Hematopoietic multipotent progenitor cell (in vitro differentiated cells): ENCODE measurements at places on chromosomes 3 and 15. TPM values are rescaled to one million over a fixed set of nuclear protein-coding genes. Genes with fewer than 3 reads are reported as not detected.

- DNase-seq, result no peak
These were observed 82.8 kb downstream of the SEC22A start for GRCh38 chr3:123284399-123285010.

DNA sequence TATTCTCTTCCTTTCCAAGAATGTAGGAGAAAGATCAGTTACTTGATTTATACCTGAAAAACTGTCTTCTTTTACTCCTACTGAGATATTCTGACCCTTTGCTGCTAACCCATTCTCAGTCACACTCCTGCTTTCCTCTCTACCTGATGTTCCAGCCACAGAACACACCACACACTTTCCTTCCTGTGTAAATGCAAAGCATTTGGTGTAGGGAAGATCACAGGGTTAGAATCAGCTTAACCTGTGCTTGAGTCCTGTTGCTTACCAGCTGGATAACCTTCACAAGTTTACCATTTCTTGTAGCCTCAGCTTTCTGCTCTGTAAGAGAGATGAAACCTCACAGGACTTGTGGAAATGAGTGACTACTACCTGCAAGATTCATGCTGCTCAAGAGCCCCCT, 489.8 kb upstream of the GOLIM4 start:
- DNase-seq, result no peak

- no peak for DNase-seq
These were observed 91.4 kb downstream of the MOBP start for GRCh38 chr3:39558775-39559306.

DNA sequence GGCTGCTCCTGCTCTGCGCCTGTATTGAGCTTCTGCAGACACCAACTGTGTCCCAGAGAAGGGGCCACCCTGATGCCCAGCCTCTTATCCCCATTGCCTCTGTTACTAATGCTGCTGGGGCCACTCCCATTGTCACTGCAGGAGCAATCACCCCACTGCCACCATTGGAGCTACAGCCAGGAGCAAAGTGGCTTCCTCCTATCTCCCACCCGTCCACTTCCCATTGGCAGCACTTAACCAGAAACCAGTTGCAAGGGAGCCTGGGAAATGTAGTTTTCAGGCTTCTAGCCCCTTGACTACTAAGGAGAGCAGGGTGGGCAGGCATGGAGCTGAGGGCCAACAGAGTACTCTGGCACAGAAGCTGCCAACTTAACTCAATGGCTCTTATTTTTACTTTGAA, 55.9 kb upstream of the KLF13 start:
- no peak for DNase-seq

DNA sequence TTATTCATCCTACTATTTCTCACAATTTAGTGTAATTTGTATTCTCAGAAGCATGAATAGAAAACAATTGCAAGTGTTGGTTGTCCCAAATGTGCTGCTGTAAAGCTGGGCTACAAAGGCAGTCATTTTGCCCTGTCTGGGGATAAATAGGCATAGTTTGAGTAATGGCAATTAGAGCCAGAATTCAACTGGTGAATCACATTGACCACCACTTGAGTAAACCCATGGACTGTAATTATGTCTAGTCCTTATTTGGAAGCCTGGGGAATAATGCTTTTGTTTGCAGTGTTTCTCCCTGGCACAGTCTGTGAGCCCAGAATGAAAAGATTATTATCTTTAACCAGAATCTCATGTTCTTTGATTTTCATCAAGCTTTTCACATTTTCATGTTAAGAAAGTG, 30.5 kb upstream of the CHL1 start:
- no peak for DNase-seq

- no peak for DNase-seq
These were observed 3.7 kb downstream of the SLC6A20 start for GRCh38 chr3:45792516-45793172.

GRCh38 chr15:79184465-79184892, 93.9 kb upstream of the RASGRF1 start:
- peak; percentile 50 for DNase-seq

- DNase-seq, result no peak
These were observed 85.4 kb upstream of the TPM1 start for GRCh38 chr15:62957130-62957529.

- no peak for DNase-seq
These were observed 157.3 kb downstream of the ZNF609 start for GRCh38 chr15:64617727-64618126.

DNA sequence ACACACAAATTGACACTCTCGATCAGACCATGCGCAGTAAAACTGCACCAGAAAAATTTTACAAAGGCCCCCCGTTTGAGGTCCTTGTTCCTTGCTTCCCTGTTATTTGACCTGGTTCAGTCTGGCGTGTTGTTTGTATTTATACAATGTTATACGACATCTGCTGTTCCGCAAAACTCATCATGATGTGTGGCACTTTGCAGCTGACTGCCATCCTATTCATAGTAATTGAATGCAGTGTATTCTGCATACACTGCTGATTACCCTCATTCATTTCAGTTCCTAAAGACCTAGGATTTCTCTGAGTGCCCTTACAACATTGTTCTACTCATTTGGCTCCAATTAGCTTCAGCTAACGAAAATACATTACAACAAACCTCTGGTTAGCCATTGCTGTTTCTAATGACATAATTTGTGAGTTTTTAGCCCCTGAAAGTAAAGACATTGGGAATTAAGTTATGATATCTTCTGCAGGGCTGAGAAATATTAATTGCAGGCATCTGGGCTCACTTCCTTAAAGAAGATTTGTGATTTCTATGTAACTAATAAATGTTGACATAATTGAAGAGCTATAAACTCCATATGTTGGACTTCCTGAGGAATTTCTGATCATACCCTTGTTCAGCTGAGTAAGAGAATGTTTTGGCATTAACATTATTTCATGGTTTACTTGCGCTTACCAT, 75.7 kb downstream of the C3orf38 start:
- no peak for DNase-seq

GRCh38 chr15:100484443-100484842, 44.3 kb downstream of the CERS3 start:
- no peak for DNase-seq

DNA sequence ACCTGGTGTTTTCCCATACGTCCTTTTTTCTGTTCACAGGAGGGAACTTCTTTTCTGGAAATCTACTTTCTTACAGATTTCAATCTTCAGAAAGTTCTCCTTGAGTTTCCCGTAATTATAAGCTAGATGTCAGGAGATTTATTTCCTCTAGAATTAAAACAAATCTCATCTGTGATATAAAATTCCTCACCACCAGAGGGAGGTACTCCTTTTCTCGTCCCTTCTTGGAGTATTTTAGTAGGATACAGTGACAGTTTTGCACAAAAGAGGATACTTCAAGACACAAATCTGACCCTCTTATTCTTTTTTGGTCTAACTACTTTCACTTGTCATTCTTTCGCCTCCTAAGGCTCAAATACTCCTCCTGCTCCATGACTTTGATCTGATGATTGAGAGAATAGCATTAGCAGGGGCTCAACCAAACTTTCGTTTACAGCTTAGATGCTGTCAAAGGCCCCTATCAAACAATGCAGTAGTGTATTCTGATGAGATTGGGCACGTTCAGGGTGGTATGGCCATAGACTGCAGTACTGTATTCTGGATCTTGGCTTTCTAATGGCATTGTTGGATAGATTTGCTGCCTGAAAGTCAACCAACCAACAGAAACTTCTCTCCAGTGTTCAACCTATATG, 38.0 kb downstream of the TMEM41A start:
- DNase-seq, result peak; percentile 9

DNA sequence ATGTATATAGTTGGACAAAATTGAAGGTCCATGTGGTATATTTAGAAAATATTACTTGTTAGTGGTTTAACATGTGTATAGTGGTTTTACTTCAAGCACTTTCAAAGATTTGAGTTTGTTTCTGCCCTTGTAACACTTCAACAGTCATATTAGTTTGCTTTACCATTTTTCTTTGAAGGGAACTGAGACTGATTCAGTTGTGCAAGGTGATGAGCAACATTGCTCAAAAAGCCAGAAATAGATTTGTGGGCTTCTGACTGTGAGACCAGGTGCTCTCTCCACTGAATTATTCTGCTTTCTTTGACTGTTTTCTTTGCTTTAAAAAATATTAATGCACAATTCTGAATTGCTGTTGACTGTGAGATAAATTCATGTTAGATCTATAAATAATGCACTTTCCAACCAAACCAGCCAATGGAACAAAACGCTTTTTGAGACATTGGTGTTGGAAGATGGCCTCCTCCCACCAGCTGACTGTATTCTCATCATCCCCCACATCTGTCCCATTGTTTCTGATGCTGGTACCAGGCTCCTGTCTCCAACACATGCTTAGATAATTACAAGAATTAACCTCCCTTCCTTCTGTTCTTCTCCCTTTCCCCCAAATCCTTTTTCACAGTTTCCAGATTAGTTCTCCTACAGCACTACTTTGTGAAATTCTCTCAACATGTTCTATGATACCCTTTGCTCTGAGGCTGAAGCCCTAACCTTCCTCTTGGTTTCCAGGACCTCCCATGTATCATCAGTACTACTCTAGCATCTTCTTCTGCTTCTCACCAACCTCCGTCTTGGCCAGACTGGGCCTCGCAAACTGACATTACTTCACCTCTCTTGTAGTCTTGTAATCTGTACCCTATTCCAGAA, 27.9 kb downstream of the PLCL2 start:
- no peak for DNase-seq

GRCh38 chr3:184321666-184322065, 7.3 kb downstream of the EIF4G1 start:
- DNase-seq, result no peak

DNA sequence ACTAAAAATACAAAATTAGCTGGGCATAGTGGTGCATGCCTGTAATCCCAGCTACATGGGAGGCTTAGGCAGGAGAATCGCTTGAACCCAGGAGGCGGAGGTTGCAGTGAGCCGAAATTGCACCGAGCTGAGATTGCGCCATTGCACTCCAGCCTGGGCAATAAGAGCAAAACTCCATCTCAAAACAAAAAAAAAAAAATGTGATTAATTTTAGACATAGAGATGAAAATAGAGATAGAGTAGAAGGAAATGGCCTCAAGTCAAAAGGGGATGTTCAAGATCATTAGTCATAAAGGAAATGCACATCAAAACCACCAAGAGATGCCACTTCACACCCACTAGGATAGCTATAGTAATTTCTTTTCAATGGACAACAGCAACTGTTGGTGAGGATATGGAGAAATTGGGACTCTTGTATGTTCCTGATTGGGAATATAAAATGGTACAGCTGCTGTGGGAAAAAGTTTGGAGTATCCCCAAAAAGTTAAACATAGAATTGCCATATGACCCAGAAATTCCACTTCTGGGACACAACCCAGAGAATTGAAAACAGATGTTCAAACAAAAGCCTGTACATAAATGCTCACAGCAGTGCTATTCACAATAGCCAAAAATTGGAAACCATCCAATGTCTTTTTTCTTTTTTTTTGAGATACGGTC, 55.4 kb downstream of the ABHD2 start:
- DNase-seq, result peak; percentile 71

DNA sequence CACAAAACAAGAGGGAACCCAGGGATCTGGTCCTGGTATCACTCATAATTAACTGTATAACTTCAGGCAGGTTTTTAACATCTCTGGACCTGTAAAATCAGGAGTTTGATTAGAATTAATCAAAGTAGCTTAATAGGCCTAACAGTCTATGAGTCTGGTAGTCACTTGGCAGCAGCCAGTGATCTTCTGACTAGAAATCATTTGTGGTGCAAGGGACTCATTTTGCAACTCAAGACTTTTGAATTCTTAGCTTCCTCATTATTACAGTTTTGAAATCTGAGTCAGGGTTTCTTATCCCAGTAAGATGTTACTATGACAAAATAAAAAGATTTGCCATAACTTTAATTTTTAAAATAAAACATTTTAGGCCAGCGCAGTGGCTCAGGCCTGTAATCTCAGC, 70.8 kb downstream of the TMCC1 start:
- DNase-seq, result peak; percentile 21

- no peak for DNase-seq
These were observed 156.9 kb downstream of the AGBL1 start for GRCh38 chr15:86236356-86237110.

DNA sequence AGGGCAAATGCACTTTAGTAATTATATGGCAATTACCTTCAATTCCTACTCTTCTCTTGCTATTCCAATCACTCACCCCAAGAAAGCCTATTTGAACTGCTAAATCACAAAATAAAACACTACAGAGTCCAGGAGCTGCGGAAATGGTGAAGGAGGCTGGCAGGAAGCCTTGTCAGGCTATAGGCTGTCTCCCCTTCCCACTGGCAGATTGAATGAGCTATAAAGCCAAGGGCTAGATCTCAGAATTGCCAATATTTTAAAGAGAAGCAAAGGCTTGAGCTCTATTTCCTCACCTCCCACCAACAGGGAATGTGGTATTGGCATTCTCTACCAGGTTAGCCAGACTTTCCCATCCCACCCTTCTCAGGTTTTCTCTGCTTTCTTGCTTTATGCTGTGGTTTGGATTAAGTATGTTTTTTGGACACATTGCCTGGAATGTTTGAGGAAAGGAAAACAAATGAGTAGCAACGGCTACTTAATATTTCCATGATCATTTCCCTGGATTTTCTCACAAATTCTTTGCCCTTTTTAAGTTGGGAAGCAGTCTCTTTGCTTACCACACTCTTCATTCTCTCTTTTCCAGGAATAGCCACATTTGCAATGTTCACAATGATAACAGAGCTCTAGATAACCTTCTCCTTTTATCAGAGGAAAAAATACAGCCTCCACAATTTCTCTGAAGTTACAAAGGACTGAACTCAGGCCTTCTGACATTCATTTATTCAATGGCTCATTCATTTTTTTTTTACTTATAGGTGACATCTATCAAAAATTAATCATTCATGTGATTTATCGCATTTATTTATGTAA, 1125.4 kb downstream of the ROBO1 start:
- DNase-seq, result no peak

GRCh38 chr15:73717802-73718201, 33.6 kb downstream of the CD276 start:
- DNase-seq, result no peak

DNA sequence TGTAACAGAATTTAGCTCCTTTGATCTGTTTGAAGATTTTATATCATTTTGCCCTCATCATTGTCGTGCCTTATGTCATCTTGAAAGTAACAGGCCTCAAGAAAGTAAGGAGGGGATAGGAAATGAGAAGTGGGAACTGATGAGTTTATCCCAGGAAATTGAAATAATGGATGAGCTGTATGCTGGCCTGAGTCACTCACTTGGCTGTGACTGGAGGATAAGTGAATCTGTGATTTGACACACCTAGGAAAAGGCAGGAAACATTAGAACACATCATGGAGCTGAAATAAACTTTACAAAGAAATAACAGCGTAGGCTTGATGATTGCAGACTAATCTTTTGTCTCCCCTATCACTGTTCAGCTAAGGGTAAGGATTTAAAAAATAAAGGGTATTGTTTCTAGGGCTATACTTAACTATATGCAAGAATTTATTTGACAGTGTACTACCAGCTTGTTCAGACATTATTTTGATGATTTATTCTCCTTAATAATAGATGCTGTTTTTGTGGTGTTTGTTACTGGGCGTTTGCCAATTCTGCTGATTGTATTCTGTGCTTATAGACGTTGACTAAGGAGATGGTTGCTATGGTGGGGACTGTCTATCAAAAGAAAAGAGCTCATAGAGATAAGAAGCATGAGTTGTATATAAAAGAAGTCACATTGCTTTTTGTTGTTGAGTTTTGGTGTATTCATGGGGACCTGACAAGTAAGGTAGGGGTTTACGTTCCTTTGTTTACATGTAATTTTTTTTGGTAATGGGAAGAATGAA, 105.6 kb upstream of the ROPN1 start:
- no peak for DNase-seq

Gene NANOGP8
- 0.27 TPM for total RNA-seq

Gene MORC1
- total RNA-seq, result under 0.01 TPM

Gene NEK11
- 2.2 TPM for total RNA-seq

Gene B3GNT5
- total RNA-seq, result 8.6 TPM

Gene SPTBN5
- total RNA-seq, result under 0.01 TPM

Gene ANKRD34C
- total RNA-seq, result not detected

Gene POPDC2
- 0.54 TPM for total RNA-seq

Gene CLRN1
- total RNA-seq, result not detected

Gene SEMA3B
- 0.54 TPM for total RNA-seq

Gene ANP32A
- total RNA-seq, result 38.5 TPM
